ENCODE measurements at places on chromosomes 5 and 9.

DNA sequence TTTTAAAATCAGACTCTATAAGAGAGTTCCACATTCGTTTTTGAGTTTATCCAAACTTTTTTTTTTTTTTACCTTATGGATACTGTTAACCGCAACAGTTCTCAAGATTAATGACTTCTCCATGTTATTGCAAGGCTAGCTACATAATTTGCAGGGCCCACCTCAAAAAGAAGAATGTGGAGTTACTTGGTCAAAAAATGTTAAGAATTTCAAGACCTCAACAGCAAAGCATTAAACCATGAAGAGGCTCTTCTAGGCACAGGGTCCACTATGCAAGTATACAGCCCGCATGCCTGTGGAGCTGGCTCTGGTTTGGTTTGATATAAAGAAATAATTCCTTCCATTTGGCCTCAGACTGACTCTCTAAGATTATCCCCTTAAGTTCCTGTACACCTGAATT, 133.3 kb upstream of the TLX3 start:
- no peak for DNase-seq

GRCh38 chr9:98468567-98469239, 213.3 kb upstream of the TBC1D2 start:
- no peak for DNase-seq

DNA sequence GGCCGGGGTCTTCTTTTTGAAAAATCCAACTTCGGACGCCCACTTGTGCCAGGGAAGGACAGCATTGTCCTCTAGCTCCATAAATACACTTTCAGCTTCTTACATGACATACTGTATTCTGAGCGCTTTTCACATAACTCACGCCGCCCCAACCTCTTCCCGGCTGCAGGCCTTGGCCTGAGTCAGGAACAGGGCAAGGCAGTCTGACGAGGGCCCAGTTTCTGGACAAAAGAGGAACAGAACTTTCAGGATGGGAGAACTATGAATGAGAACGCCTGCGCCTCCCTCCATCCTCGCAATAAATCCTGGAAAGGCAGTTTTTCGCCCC, 650 bp downstream of the DCTN4 start:
- DNase-seq, result no peak

- no peak for DNase-seq
Measured at GRCh38 chr9:137545123-137545522, 5.1 kb downstream of the PNPLA7 start.

DNA sequence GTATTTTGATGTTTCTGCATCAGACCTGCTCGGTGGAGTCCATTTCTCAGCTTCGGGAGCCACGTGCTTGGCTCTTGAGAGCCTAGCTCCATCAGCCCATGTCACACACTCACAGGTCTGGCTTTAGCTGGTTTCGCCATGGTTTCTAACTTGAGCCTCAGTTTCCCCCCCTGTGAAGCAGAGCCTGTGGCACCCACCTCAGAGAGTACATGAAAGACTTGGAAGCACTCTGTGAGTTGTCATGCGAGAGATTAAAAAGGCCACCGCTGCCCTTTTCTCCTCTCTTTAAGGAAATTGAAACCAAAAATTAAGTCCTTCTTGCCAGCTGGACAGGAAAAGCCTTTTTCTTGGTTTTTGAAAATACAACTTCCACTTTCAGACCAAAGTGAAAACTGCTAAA, 8.8 kb downstream of the TENT4A start:
- DNase-seq, result no peak

- DNase-seq, result no peak
Measured at GRCh38 chr9:96515621-96516470, 65.9 kb downstream of the HABP4 start.

DNA sequence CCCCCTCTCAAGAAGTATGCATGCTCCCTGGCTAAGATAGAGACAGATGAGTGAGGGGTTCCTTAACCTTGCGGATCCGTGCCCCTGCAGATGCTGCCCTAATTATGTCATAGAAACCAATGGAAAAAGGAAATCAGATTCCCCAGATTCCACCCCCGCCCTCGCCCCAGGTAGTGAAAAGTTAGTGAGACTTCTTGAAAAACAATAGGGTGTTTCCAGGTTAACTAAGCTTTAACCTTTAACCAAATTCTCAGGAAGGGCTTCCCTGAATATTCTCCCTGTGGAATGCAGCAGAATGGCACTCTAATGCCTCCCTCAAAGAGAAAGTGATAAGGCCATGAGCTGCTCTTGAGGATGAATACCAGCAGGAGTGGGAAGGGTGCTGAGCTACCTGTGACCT, 116.0 kb upstream of the RANBP3L start:
- DNase-seq, result no peak
